Stimulated activated naive CD8-positive, alpha-beta T cell treated with anti-CD3 and anti-CD28 coated beads, Interleukin-15, amount 100 ng/mL, for 72 hours (primary cell): ENCODE measurements at places on chromosomes 4 and X.
A peak's percentile ranks its signal among the peaks of the same experiment; 100 is the strongest.

- no peak for DNase-seq
Measured at GRCh38 chr4:120540625-120541024, 381.9 kb downstream of the PRDM5 start.

DNA sequence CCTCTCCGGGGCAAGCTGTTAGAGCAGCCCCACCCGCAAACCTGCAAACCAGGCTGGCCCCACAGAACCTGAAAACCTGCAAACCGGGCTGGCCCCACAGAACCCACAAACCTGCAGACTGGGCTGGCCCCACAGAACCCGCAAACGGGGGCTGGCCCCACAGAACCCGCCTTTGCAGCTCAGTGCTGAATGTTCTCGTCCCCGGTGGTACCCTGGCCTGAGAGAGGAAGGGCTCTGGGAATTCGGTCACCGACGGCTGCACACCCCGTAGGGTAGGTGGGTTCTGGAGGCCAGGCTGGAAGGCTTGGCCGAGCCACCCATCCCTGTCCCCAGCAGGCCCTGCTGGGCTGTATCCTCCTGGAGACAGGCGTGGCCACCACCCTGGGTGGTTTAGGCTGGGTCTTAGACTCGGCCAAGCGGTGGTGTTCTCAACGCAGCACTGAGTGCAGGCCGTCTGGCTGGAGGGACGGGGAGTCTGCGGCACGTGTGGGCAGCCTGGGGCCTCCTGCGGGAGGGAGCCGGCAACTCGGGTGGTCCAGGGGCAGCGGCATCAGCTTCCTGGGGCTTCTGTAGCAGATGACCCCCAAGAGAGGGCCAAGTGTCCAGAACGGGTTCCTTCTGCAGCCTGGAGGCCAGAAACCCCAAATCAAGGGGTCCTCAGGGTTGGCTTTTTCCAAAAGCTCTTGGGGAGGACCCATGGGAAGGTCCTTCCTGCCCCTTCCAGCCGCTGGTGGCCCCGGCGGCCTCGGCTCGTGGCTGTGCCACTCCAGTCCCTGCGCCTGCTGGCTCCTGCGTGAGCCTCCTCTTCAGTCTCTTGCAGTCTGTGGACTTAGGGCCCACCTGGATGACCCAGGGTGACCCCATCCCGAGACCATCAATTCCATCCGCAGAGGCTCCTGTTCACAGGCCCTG, 15.6 kb downstream of the DOK7 start:
- DNase-seq: no peak

- no peak for DNase-seq
Measured at GRCh38 chrX:120517936-120518335, 42.8 kb downstream of the CUL4B start.

GRCh38 chr4:93659629-93660028, 168.9 kb upstream of the ATOH1 start:
- DNase-seq: no peak

DNA sequence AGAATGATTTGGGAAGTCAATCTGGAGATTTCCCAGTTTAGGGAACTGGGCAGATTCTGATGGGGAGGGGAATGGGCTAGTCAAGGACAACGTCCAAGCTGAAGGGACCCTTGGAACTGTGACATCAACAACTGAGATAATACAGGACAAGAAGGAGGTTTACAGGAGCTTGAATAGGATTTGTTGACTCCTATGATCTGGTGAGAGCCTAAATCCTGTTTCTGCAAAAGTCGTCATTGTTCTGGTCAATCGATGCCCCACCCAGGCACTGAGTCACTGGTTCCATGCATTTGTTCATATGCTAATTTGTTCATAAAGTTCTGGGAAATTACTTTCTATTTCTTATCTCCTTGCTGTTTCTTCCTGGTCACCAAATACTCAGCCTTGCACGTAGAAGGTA, 15.3 kb upstream of the PDGFRA start:
- DNase-seq: no peak

- no peak for DNase-seq
Measured at GRCh38 chrX:76931518-76931917, 504.0 kb downstream of the MAGEE1 start.

DNA sequence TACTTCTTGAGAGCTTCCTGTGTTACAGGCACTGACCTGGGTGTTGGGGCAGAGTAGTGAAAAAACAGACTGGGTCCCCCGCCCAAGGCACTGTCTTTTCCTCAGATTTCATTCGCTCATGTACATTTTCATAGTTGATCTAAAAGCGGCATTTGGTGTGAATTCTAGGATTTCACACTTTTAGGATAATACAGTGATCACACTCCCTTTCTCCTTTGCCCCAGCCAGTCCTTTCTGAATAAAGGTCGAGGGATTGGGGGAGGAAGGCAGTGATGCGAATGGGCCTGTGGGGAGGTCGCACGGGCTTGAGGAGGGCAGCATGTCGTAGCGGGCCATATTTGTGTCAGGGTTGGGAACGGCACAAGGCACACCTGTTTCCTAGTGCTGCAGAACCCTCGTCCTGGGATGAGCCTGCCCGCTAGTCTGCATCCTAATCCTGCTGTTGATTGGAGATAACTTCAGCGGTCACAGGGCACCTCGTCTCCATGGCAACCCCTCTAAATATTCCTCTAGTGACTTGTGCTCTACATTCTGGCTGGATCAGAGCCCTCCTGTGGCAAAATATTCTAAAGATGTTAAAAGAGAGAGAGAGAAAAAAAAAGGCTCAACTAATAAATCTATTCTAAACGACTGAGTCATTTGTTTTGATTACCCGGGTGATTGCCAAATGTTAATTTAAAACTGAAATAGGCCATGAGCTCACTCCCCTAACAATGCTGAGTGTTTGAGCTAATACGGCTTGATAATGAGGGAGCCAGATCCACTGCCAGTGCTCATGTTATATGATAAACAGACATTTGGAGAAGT, 21.8 kb downstream of the FHL1 start:
- no peak for DNase-seq

DNA sequence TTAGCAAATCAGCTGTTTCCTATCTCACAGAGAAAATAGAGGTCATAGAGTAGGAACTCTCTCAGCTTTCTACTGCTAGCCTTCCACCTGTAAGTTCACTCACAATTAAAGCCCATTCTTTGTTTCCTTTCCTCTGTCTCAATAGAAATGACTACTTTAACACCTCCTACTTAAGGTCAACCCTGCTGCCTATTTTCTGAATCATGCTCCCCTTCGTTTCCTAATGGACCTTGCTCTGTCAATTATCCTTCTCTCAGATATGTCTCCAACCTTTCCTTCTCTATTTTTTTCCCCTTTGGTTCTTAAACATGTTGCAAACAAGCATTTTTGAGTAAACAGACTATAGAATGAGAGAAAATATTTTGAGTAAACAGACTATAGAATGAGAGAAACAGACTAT, 5.1 kb upstream of the PAQR3 start:
- DNase-seq: no peak

GRCh38 chr4:103915224-103915869, 195.6 kb upstream of the TACR3 start:
- DNase-seq: no peak

- DNase-seq: no peak
Measured at GRCh38 chr4:159455675-159456237, 352.9 kb downstream of the RAPGEF2 start.

DNA sequence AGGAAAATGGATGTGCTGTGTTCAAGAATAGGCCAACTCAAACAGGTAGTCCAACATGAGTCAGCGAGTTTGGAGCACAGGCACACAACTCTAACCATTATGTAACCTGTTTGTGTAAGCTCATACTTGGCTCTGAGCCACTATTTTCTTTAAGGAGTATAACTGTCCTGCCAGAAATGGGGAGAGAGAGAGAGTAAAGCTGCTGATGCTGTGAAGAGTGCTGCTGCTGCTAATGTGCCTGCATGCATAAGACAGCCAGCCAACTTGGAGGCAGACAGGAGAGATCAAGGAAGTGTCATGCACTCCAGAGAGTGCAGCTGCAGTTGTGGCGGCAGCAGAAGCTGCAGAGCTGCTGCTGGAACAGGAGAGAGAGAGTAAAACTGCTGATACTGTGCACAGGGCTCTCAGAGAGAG, 11.7 kb upstream of the STATH start:
- DNase-seq: no peak

- no peak for DNase-seq
Measured at GRCh38 chr4:180285796-180286195, 1957.4 kb upstream of the TENM3 start.

GRCh38 chr4:137531986-137532868, at the start of gene PCDH18:
Gene PCDH18 (minus strand): TSS chr4:137532494. CDS start chr4:137532088, 406 bp downstream.
- DNase-seq: peak; percentile 9

DNA sequence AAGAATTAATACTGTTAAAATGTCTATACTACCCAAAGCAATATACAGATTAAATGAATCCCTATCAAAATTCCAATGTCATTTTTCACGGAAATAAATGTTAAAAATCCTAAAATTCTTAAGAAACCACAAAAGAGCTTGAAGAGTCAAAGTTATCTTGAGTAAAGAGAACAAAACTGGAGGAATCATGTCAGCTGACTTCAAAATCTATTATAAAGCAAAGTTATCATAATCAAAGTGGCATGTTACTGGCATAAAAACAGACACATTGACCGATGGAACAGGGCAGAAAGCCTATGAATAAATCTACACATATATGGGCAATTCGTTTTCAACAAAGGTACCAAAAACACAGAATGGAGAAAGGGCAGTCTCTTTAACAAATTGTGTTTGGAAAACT, 579.0 kb downstream of the INPP4B start:
- DNase-seq: no peak

DNA sequence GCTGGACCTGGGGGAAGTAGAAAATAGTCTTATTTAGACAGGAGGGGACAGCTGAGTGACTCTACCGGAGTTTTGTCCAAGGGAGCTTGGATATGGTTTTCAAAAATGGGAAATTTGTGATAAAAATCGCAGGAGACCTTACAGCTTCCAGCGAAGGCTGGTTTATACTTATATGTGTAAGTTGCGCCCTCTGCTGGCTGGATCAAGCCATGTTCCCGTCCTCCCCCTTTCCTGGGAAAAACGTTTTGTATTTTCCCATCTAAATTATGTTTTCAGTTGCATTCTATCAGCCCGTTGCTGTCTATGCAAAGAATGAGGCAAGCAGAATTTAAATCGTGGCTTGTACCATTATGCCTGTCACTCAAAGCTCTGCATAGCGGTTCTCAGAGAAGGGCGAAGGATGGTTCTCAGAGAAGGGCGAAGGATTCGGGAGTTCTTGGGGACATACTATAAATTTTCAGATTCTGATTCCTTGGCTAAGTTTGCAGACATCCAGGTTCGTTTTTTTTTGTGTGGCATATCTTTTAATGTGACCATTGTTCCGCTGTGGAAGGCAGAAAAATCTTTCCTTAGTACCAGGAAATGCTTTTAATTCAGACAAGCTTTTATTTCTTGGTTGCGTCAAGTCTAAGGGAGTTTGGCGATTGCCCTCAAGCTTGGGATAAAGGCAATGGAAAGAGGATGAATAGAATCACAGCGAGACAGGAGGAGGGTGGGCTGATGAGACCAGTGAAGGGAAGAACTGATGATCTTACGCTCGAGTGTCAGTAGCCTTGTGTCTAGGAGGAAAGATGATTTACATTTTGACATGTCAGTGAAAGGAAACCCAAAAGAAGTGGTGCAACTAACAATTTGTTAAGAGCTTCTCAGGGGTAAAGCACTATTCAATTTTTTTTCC, 128.5 kb upstream of the ARX start:
- DNase-seq: peak; percentile 4

- no peak for DNase-seq
Measured at GRCh38 chr4:12409507-12410190, 981.0 kb upstream of the HS3ST1 start.

DNA sequence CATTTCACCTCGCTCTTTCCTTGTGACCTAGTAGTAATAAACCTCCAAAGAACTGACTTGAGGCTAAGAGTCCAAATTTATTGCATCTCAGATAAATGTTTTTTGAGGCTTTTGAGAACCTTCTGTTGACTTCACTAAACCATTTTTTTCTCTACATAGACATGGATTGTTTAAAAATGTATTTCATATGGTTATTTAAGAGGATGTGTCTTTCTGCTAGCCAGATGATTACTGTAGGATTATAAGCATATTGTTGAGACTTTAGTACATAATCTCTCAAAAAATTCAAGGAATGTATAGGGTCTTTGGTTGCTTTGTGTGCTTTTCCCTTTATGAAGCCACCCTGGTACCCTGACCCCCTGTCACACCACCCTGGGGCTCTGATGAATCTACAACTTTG, 44.8 kb downstream of the ATXN3L start:
- DNase-seq: no peak

GRCh38 chr4:80010316-80010715, 62.7 kb downstream of the ANTXR2 start:
- no peak for DNase-seq

- no peak for DNase-seq
Measured at GRCh38 chr4:145436796-145437195, 44.9 kb upstream of the SMAD1 start.

DNA sequence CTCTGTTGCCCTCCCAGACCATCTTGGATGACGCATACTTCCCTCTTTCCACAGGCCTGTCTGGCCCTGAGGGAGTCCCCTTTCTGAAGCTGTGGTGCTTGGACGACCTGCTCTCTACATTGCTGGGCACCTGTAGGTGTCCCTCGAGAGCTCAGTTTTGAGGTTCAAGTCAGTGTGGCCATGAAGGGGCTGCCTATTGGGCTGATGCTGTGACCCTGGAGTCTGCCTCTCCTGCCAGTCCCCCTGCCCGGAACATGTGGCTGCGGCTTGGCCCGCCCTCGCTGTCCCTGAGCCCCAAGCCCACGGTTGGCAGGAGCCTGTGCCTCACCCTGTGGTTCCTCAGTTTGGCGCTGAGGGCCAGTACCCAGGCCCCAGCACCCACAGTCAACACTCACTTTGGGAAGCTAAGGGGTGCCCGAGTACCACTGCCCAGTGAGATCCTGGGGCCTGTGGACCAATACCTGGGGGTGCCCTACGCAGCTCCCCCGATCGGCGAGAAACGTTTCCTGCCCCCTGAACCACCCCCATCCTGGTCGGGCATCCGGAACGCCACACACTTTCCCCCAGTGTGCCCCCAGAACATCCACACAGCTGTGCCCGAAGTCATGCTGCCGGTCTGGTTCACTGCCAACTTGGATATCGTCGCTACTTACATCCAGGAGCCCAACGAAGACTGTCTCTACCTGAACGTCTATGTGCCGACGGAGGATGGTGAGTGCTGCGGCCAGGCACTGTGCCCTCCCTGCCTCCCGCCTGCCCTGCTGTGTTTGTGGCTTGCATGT, 3.0 kb downstream of the NLGN3 start:
- no peak for DNase-seq

GRCh38 chrX:152086141-152086540, 52.2 kb downstream of the MAGEA10 start:
- no peak for DNase-seq

- DNase-seq: no peak
Measured at GRCh38 chr4:13484749-13485221, 645 bp upstream of the RAB28 start.

GRCh38 chr4:118076958-118077766, 42.9 kb downstream of the NDST3 start:
- no peak for DNase-seq

DNA sequence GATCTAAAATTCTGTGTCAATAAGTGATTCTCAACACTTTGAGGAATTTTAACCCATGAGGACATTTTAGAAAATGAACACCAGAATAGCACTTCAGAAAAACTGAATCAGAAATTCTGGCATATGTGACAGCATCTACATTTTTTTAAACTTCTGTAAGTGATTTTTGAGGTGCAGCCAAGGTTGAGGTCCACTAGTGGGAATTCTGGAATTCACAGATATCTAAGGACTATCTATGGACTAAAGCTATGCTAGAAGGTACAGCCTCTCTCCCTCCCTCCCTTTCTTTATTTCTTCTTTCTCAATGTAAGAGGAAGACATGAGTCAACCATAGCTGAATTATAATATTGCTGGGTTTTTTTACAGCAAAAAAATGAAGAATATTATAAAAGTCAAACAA, 508.2 kb upstream of the ATOH1 start:
- no peak for DNase-seq
